ENCODE measurements at places on chromosomes 1 and 21. TPM values are rescaled to one million over a fixed set of nuclear protein-coding genes. Genes with fewer than 3 reads are reported as not detected.
A peak's percentile ranks its signal among the peaks of the same experiment; 100 is the strongest.

DR1 gene
- 85.3 TPM for total RNA-seq

TRAF5 gene
- 52.3 TPM for total RNA-seq

SIM2 gene
- total RNA-seq: not detected

SH3BGR gene
- total RNA-seq: 1.3 TPM

DCST1 gene
- not detected for total RNA-seq

RAP1GAP gene
- 0.47 TPM for total RNA-seq

AADACL4 gene
- not detected for total RNA-seq

INSRR gene
- total RNA-seq: 0.10 TPM

SELP gene
- total RNA-seq: 5.4 TPM

CACNA1E gene
- not detected for total RNA-seq

TMEM240 gene
- total RNA-seq: 0.35 TPM

VCAM1 gene
- total RNA-seq: 0.12 TPM

GRCh38 chr1:235045921-235046601, 82.6 kb downstream of the TOMM20 start:
- no peak overlapping the region for H3K4me3 ChIP-seq
- no peak overlapping the region for H3K27ac ChIP-seq
- no peak for DNase-seq
- H3K27me3 ChIP-seq: no peaks in the 10 kb centered on the region
- H3K36me3 ChIP-seq: no peaks in the 10 kb centered on the region

DNA sequence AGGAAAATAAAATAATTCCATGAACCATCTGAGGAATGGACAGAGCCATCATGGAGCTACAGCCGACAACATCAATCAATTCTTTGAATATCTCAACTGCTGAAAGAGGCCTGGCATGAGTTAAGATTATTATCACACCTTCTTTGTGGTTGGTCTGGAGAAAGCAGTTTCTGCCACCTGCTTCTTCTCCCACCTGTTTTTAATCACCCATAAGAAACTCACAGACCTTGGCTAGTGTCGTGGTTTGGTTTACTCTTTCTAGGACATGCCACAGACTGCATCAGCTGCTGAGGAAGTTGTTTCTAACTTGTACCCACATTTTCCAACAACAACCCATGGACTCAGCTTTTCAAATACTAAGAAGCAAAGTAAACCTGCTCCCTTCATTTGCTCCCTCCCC, 65.6 kb downstream of the NTPCR start:
- H3K4me3 ChIP-seq: no peak overlapping the region
- no peaks in the 10 kb centered on the region for H3K4me1 ChIP-seq
- no peak overlapping the region for H3K27ac ChIP-seq
- no peaks in the 10 kb centered on the region for H3K27me3 ChIP-seq
- no peak for DNase-seq

GRCh38 chr21:35197992-35198431, 148.9 kb upstream of the RUNX1 start:
- no peaks in the 10 kb centered on the region for H3K36me3 ChIP-seq
- no peaks in the 10 kb centered on the region for H3K4me1 ChIP-seq
- no peak overlapping the region for H3K4me3 ChIP-seq
- no peaks in the 10 kb centered on the region for H3K27me3 ChIP-seq
- H3K27ac ChIP-seq: no peak overlapping the region

GRCh38 chr1:93710499-93711453, 29.1 kb upstream of the BCAR3 start:
- no peak overlapping the region for H3K27ac ChIP-seq
- H3K4me1 ChIP-seq: peaks cover 10% of the 10 kb centered on the region
- H3K4me3 ChIP-seq: no peak overlapping the region
- DNase-seq: no peak

- DNase-seq: peak; percentile 46
- peaks cover 24% of the 10 kb centered on the region for H3K4me1 ChIP-seq
- H3K27ac ChIP-seq: peak overlapping the region; percentile 46
- H3K4me3 ChIP-seq: peak overlapping the region; percentile 44
- no peaks in the 10 kb centered on the region for H3K36me3 ChIP-seq
Observed at GRCh38 chr1:25922971-25923552, 16.8 kb upstream of the STMN1 start.

GRCh38 chr1:102858695-102859094, 249.6 kb downstream of the COL11A1 start:
- H3K4me3 ChIP-seq: no peak overlapping the region
- H3K36me3 ChIP-seq: no peaks in the 10 kb centered on the region
- no peak overlapping the region for H3K27ac ChIP-seq
- no peak for DNase-seq

DNA sequence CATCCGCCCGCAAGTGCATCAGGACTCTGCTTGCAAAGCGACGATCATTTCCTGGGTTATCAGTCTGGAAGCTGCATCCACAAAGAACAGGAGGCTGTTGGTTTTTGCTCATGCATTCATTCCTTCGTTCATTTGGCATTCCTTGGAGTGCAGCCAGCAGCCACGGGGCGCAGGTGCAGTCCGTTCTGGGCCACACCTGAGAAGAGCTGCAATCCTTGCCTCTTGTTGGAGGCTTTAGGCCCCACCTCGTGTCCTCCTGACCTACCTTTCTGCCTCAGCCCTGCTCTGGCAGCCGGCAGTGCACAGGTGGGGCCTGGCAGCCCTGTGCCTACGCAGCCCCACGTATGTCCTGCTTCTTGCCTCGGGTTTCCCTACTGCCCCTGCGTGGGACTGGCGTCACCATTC, 19.6 kb upstream of the C2CD2 start:
- no peak overlapping the region for H3K4me3 ChIP-seq
- no peak for DNase-seq
- no peaks in the 10 kb centered on the region for H3K27me3 ChIP-seq

DNA sequence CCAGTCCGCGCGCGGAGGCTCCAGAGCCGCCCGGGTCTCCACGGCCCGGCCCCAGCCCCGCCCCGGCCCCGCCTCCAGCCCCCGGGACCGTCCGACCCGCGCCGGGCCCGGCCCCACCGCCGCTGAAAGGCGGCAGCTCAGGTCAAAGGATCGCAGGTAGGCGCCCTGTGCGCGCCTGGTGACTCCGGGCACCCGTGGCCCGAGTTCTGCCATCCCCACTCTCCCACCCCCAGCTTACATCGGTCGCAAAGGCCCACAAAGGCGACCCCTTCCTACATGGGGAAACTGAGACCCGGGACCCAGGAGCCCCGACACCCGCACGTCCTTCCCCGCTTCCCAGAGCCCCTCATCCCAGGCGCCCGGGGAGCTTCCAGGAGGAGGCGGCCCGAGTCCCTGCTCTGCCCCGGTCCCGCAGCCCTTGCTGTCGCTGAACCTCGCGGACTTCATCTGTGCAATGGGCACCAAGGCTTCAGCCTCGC, at the start of gene TMEM200B:
TSS of gene TMEM200B (minus strand) at position 17 of the 479 bp plus-strand sequence. CDS start 2,075 bp downstream, outside the sequence.
- H3K4me1 ChIP-seq: peaks cover 38% of the 10 kb centered on the region
- peaks cover 23% of the 10 kb centered on the region for H3K27me3 ChIP-seq
- peak within 1 kb of the TSS; percentile 42 for H3K4me3 ChIP-seq
- peaks cover under 1% of the 10 kb centered on the region for H3K36me3 ChIP-seq

DNA sequence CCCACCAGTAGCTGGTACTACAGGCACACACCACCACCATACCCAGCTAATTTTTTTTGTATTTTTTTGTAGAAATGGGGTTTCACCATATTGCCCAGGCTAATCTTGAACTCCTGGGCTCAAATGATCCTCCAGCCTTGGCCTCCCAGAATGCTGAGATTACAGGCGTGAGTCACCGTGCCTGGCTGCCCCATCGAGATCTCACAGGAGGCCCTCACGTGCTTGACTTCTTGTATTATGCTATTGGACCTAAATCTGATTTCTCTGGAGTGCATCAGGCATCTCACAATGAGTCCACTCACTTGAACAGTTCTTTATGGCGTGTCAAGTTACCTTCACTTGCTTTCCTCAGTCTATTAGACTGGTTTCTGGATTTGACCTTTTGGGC, 9.3 kb upstream of the RSRP1 start:
- no peaks in the 10 kb centered on the region for H3K4me1 ChIP-seq
- H3K27me3 ChIP-seq: no peaks in the 10 kb centered on the region
- no peak overlapping the region for H3K4me3 ChIP-seq
- peaks cover 3% of the 10 kb centered on the region for H3K36me3 ChIP-seq
- H3K27ac ChIP-seq: no peak overlapping the region
- no peak for DNase-seq

GRCh38 chr1:48923116-48923515, 146.4 kb upstream of the BEND5 start:
- H3K4me3 ChIP-seq: no peak overlapping the region
- H3K27ac ChIP-seq: no peak overlapping the region
- no peaks in the 10 kb centered on the region for H3K36me3 ChIP-seq

- H3K4me3 ChIP-seq: no peak overlapping the region
- no peak for DNase-seq
- no peak overlapping the region for H3K27ac ChIP-seq
- H3K4me1 ChIP-seq: peaks cover 36% of the 10 kb centered on the region
Observed at GRCh38 chr1:65006806-65007205, 40.5 kb upstream of the JAK1 start.

- peaks cover 14% of the 10 kb centered on the region for H3K4me1 ChIP-seq
- peak overlapping the region; percentile 69 for H3K27ac ChIP-seq
- H3K27me3 ChIP-seq: no peaks in the 10 kb centered on the region
- DNase-seq: peak; percentile 90
- no peaks in the 10 kb centered on the region for H3K36me3 ChIP-seq
Observed at GRCh38 chr1:159077120-159077961, 775 bp upstream of the AIM2 start.

- no peak overlapping the region for H3K27ac ChIP-seq
- no peaks in the 10 kb centered on the region for H3K36me3 ChIP-seq
- no peak overlapping the region for H3K4me3 ChIP-seq
- no peaks in the 10 kb centered on the region for H3K4me1 ChIP-seq
Observed at GRCh38 chr1:36884029-36884701, 150.2 kb downstream of the GRIK3 start.

DNA sequence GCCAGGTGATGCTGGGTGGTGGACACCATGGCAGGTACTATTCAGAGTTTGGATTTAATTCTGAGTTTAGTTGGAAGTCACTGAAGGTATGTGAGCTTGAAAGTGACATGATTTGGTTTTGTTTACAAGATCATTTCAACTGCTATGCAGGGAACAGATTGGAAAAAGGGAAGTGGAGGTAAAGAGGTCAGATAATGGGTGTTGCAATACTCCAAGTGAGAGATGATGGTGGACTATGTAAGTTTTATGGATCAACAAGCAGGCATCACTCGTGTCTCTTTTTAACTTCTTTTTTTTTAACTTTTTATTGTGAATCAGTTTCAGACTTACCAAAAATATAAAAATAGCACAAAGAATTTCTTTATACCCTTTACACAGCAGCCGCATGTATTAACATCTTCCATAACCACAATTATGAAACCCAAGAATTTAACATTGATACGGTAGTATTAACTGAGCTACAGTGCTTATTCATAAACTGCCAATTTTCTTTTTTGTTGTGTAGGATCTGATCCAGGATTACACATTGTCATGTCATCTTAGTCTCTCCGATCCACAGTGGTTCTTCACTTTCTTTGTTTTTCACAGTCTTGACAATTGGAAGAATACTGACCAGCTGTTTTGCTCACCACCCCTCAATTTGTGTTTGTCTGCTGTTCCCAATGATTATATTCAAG, 24.9 kb upstream of the NHLH2 start:
- no peaks in the 10 kb centered on the region for H3K4me1 ChIP-seq
- no peaks in the 10 kb centered on the region for H3K36me3 ChIP-seq
- H3K27me3 ChIP-seq: no peaks in the 10 kb centered on the region
- no peak for DNase-seq
- H3K27ac ChIP-seq: no peak overlapping the region

DNA sequence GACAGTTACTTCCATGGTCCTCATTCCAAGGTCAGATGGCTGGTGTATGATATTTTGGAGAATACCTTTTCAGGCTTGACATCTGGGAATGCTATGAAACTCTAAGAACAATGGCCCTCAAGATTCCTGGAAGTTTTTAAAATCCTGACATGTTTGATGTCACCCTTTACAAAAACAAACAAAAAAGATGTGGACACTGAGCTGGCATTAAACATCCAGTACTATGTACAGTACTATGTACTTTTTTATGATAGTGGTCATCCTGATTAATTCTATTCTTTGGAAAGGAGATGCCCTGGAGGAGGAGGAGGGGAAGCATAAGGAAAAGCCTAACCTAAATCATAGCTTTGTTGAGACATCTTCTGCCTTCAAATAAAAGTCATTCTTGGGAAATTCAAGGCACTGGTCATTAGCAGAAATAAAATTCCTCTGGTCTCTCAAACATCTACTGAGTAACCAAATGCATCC, 235.4 kb downstream of the HMCN1 start:
- no peaks in the 10 kb centered on the region for H3K4me1 ChIP-seq
- no peaks in the 10 kb centered on the region for H3K36me3 ChIP-seq
- no peak overlapping the region for H3K27ac ChIP-seq
- DNase-seq: no peak
- no peak overlapping the region for H3K4me3 ChIP-seq

- H3K36me3 ChIP-seq: no peaks in the 10 kb centered on the region
- H3K4me1 ChIP-seq: peaks cover 5% of the 10 kb centered on the region
- no peak overlapping the region for H3K4me3 ChIP-seq
- DNase-seq: no peak
- no peak overlapping the region for H3K27ac ChIP-seq
- no peaks in the 10 kb centered on the region for H3K27me3 ChIP-seq
Observed at GRCh38 chr1:39927538-39927937, 25.8 kb upstream of the MYCL start.

GRCh38 chr21:27290028-27290427, 323.1 kb upstream of the ADAMTS5 start:
- no peak for DNase-seq
- H3K27me3 ChIP-seq: no peaks in the 10 kb centered on the region
- no peaks in the 10 kb centered on the region for H3K36me3 ChIP-seq
- H3K4me3 ChIP-seq: no peak overlapping the region
- no peak overlapping the region for H3K27ac ChIP-seq
- no peaks in the 10 kb centered on the region for H3K4me1 ChIP-seq
